Stimulated activated CD8-positive, alpha-beta memory T cell treated with anti-CD3 and anti-CD28 coated beads, Interleukin-7, amount 100 ng/mL, for 4 hours (primary cell): ENCODE measurements at places on chromosomes 1 and 21.

DNA sequence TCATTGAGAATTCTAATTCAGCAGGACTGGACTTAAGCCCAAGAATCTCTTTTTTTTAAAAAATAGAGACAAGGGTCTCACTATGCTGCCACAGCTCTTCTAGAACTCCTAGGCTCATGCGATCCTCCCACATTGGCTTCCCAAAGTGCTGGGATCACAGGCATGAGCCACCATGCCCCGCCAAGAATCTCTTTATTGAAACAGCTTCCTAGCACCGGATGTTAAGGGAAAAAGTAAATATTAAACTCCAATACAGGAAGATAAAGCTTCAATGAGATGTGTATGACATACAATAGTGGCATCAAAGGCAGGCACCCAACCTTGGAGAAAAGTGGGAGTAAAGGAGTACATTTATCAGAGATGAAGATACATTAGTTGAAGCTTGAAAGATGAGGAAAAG, 25.5 kb downstream of the PUM1 start:
- no peak for DNase-seq

DNA sequence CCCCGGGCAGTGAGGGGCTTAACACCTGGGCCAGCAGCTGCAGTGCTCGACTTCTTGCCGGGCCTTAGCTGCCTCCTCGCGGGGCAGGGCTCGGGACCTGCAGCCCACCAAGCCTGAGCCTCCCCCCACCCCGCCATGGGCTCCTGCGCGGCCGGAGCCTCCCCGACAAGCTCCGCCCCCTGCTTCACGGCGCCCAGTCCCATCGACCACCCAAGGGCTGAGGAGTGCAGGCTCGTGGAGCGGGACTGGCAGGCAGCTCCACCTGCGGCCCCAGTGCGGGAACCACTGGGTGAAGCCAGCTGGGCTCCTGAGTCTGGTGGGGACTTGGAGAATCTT, 67.8 kb upstream of the NR5A2 start:
- no peak for DNase-seq

- DNase-seq: no peak
These were observed 8.3 kb downstream of the PRDX6 start for GRCh38 chr1:173485401-173485800.

DNA sequence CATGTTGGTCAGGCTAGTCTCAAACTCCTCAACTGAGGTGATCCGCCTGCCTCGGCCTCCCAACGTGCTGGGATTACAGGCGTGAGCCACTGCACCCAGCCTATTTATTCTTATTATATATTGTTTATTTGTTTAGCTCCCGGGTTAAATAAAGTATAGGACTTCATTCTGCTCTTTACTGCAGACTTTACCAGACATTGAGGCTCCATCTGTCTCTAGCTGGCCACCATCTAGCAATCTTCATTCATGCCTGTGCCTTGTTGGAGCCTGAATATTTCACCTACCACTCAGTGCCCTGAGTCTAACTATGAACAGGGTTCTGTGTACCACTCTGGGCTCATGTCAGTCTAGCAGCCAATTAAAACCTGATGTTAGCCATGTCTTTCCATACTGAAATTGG, 2.1 kb upstream of the DDAH1 start:
- no peak for DNase-seq

- no peak for DNase-seq
These were observed 36.6 kb upstream of the PADI1 start for GRCh38 chr1:17168091-17168876.

- DNase-seq: no peak
These were observed 47.4 kb upstream of the TSPAN2 start for GRCh38 chr1:115136706-115137105.

- DNase-seq: no peak
These were observed 231.0 kb upstream of the B3GALT2 start for GRCh38 chr1:193417403-193417802.

GRCh38 chr21:31873696-31874599, 1.1 kb downstream of the HUNK start:
- no peak for DNase-seq

- no peak for DNase-seq
These were observed 6.9 kb downstream of the ACKR1 start for GRCh38 chr1:159211331-159212136.

GRCh38 chr1:25338986-25339385, 852 bp downstream of the TMEM50A start:
- DNase-seq: no peak

DNA sequence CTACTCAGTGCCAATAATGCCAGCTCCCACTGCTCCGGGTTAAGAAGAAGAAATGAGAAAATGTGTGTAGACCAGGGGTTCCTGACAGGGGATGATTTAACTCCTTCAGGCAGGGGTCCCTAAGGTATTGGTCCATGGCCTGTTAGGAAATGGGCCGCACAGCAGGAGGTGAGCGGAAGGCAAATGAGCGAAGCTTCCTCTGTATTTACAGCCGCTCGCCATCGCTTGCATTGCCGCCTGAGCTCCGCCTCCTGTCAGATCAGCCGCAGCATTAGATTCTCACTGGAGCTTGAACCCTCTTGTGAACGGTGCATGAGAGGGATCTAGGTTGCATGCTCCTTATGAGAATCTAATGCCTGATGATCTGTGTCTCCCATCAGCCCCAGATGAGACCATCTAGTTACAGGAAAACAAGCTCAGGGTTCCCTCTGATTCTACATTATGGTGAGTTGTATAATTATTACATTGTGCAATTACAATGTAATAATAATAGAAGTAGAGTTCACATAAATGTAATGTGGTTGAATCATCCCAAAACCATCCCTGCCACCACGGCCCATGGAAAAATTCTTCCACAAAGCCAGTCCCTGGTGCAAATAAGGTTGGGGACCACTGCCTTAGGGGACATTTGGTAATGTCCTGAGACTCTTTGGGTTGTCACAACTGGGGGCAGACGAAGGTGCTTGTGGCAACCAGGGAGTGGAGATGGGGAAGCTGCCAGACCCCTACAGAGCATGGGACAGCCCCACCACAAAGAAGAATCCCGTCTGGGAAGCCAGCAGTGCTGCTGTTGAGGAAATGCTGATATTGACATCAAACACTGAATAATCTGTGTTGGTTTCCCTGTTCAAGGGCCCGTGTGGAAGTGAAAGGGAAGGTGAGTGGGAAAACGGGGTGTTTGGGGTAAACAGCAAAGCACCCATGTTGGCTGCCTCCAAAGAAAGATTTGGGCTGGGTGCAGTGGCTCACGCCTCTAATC, 60.8 kb downstream of the DHRS3 start:
- DNase-seq: no peak

DNA sequence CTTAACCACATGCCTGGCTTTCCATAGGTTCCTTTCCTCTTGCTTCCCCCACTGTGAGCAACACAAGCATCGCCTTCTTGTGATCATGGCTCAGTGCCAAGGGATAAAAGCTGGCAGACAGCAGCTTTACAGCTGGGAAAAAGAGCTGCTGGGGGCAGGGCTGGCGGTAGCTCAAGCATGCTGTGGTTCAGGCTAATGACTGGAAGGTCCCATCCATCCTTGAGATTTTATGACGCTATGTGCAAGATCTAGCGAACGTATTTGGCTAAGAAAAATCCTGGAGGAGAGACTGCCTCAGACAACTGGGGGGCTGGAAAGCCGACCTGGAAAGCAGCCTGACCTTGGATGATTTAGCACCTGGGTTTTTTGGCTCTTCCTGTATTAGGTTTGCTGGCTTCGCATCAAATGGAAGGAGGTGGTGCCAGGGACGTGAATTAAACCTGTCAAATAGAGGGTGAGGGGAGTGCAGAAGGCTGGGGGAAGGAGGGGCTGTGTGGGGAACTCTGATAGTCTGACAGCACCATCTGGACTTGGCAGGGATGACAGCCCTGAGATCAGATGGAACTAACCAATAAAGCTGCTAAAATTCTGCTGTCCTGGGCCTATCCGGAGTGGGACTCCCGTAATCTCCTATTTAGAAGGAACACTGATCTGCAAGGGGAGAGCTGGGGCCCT, 34.8 kb downstream of the ZMYND12 start:
- no peak for DNase-seq
